Adrenal gland (tissue), 19 donors: ENCODE measurements at places on chromosomes 2 and 18.
A peak's percentile ranks its signal among the peaks of the same experiment; 100 is the strongest.

DNA sequence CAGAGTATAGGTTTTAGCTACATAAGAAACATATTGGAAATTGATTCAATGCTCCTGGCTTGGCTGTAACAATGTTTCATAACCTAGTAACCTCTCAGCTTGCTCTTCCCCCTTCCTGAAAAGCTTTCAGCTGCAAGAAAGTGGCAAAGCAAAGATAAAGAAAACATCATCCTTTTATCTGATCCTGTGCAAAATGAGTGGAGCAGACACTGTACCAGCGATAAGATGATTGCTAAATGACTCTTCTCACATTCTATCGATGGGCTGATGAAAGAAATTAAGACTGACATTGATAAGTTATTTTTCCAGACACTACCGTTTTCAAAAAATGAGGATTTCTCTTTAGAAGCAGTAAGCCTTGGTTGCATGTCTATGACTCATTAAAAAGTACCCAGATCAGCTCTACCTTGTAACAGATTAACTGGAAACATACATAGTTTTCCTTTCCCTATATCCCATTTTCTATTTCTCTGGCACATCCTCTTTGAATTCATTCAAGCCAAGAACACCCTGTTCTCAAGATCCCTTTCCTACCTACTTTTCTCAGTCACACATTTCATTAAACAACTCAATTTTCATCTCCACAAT is 87.1 kb upstream of the LYPD1 start:
- no peaks in the 10 kb centered on the region for H3K27me3 ChIP-seq
- DNase-seq = no peak

GRCh38 chr2:233359823-233360222 is 5.5 kb downstream of the DGKD start:
- no peak overlapping the region for H3K4me3 ChIP-seq
- H3K4me1 ChIP-seq = peaks cover 5% of the 10 kb centered on the region
- DNase-seq = no peak

GRCh38 chr2:221451862-221452788 is 120.0 kb downstream of the EPHA4 start:
- no peak overlapping the region for H3K27ac ChIP-seq
- no peaks in the 10 kb centered on the region for H3K4me1 ChIP-seq
- no peaks in the 10 kb centered on the region for H3K27me3 ChIP-seq

- DNase-seq = no peak
- no peaks in the 10 kb centered on the region for H3K36me3 ChIP-seq
- H3K27ac ChIP-seq = no peak overlapping the region
- no peaks in the 10 kb centered on the region for H3K27me3 ChIP-seq
- no peak overlapping the region for H3K4me3 ChIP-seq
- no peaks in the 10 kb centered on the region for H3K4me1 ChIP-seq
Observed at GRCh38 chr2:20415511-20415918, 31.4 kb upstream of the RHOB start.

DNA sequence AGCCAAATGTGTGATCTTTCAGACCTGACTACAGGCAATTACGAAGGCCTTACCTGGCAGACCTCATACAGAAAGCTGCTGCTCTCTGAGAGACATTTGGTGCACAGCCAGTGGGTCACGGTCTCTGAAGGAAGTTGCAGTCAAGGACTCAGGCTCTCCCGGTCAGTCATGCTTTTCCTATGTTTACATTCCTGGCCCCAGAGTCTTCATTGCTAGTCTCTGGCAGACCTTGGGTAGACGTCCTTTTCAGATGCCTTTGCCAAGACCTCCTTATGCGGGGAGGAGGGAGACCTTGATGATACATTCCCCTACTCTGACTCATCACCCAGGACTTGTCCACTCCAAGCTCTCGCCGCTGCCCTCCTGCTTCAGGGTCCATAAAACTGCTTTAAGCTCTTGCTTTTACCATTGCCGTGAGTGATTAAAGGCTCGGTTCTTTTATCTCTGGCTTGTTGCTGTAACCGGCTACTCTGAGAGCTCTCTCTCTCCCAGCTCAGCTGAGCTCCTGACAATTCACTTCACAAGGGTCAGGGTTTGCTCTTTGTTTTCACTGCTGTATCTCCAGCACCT is 62.0 kb upstream of the SLC35F5 start:
- no peak overlapping the region for H3K4me3 ChIP-seq
- peak; percentile 95 for DNase-seq
- peaks cover 25% of the 10 kb centered on the region for H3K4me1 ChIP-seq

GRCh38 chr2:173077506-173078177 is 2.0 kb downstream of the MAP3K20 start:
- H3K36me3 ChIP-seq = no peaks in the 10 kb centered on the region
- H3K4me1 ChIP-seq = peaks cover 7% of the 10 kb centered on the region
- peak overlapping the region; percentile 95 for H3K4me3 ChIP-seq
- DNase-seq = no peak
- H3K27ac ChIP-seq = no peak overlapping the region

DNA sequence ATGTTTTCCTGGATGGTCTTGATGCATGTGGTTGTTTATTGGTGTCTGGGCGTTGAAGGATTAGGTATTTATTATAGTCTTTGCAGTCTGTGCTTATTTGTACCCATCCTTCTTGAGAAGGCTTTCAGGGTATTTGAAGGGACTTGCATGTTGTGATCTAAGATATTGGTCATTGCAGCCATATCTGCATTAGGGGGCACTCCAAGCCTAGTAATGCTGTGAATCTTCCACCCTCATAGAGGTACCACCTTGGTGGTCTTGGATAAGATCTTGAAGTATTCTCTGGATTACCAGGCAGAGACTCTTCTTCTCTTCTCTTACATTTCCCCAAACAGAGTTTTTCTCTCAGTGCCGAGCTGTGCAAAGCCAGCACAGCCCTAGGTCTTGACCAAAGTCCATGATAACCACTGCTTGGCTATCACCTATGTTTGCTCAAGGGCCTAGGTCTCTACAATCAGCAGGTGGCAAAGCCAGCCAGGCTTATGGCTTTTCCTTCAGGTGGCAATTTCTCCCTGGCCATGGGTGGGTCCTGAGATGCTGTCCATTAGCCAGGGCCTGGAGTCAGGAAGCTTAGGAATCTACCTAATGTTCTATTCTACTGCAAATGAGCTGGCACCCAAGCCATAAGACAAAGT is 15.4 kb upstream of the PPP1R1C start:
- H3K4me1 ChIP-seq = no peaks in the 10 kb centered on the region
- H3K36me3 ChIP-seq = no peaks in the 10 kb centered on the region
- no peak overlapping the region for H3K27ac ChIP-seq

- H3K4me3 ChIP-seq = no peak overlapping the region
- no peaks in the 10 kb centered on the region for H3K4me1 ChIP-seq
- H3K27me3 ChIP-seq = no peaks in the 10 kb centered on the region
- no peaks in the 10 kb centered on the region for H3K36me3 ChIP-seq
- DNase-seq = no peak
Observed at GRCh38 chr2:219072741-219073250, 12.1 kb upstream of the IHH start.

DNA sequence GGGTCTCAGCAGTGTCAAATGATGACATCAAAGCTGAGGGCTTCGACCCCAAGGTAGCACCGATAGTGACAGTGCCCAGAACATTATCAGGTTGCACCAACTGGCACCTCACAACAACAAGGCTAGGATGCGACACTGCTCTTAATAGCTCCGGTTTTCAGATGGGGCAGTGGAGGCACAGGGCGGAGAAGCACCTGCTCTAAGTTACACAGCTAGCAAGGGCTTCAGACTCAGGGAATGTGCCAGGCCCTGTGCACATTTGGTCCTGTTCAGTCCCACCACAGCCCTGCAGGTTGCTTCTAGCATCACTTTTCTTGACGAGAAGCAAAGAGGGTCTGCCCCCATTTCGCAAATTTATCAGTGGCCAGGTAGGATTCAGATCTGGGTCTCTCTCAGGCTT is 74.1 kb downstream of the DGKD start:
- H3K27me3 ChIP-seq = no peaks in the 10 kb centered on the region
- no peaks in the 10 kb centered on the region for H3K36me3 ChIP-seq
- no peaks in the 10 kb centered on the region for H3K4me1 ChIP-seq
- H3K27ac ChIP-seq = no peak overlapping the region

GRCh38 chr2:127680706-127681287 is 5.5 kb upstream of the LIMS2 start:
- DNase-seq = no peak
- no peak overlapping the region for H3K27ac ChIP-seq
- H3K4me3 ChIP-seq = no peak overlapping the region

GRCh38 chr2:239246723-239247122 is 154.1 kb downstream of the HDAC4 start:
- H3K36me3 ChIP-seq = no peaks in the 10 kb centered on the region
- peak; percentile 88 for DNase-seq
- no peak overlapping the region for H3K4me3 ChIP-seq
- no peaks in the 10 kb centered on the region for H3K27me3 ChIP-seq

- H3K36me3 ChIP-seq = no peaks in the 10 kb centered on the region
- no peaks in the 10 kb centered on the region for H3K27me3 ChIP-seq
- no peak overlapping the region for H3K27ac ChIP-seq
- DNase-seq = no peak
Observed at GRCh38 chr2:169734169-169734847, 676 bp downstream of the KLHL23 start.

DNA sequence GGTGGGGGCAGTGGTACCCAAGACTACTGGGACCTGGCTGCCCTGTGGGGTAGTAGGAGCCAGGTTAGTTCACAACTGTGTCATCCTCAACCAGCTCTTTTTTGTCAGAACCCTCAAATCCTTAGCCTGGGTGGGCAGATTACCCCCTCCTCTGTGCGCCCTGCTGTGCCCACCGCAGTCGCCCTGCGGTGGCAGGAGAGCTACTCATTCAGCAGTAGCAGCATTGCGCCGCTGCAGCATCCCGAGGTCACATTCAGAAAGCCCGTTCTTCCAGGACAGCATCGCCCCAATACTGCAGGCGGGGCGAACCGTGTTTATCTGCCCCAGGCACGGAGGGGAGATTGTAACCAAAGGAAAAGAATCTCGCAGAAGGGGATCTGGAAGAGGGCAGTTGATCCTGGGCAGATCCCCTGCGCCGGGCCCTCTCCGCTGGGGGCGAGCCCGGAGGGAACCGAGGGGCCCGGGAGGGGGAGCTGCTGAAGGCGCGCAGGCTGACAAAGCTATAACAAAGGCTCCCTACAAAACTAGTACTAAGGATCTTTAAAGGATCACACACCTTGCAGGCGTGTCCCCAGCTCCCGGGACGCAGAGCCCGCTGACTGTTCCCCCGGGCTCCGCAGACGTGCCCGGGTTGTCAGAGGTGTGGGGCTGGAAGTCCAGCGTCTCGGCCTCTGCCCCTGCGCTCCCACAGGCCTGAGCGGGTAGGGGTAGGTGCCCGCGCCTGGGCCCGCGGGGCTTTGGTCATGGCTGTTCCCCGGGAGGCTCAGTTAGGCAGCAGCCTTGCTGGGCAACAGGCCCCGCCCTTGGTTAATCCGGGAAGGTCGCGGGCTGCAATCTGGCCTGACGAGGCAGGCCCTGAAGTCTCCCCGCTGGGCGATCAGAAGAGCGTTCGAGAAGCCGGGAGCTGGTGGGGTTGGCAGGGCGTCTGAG is 13.2 kb downstream of the POU3F3 start:
- H3K4me1 ChIP-seq = peaks cover under 1% of the 10 kb centered on the region
- H3K27ac ChIP-seq = no peak overlapping the region
- H3K27me3 ChIP-seq = peaks cover 81% of the 10 kb centered on the region
- DNase-seq = no peak

- no peak overlapping the region for H3K4me3 ChIP-seq
- DNase-seq = no peak
- no peaks in the 10 kb centered on the region for H3K4me1 ChIP-seq
- H3K36me3 ChIP-seq = no peaks in the 10 kb centered on the region
Observed at GRCh38 chr18:77035380-77036187, 97.0 kb downstream of the MBP start.

- no peak overlapping the region for H3K4me3 ChIP-seq
- no peak overlapping the region for H3K27ac ChIP-seq
- H3K36me3 ChIP-seq = no peaks in the 10 kb centered on the region
Observed at GRCh38 chr2:188117706-188118105, 174.0 kb upstream of the GULP1 start.

DNA sequence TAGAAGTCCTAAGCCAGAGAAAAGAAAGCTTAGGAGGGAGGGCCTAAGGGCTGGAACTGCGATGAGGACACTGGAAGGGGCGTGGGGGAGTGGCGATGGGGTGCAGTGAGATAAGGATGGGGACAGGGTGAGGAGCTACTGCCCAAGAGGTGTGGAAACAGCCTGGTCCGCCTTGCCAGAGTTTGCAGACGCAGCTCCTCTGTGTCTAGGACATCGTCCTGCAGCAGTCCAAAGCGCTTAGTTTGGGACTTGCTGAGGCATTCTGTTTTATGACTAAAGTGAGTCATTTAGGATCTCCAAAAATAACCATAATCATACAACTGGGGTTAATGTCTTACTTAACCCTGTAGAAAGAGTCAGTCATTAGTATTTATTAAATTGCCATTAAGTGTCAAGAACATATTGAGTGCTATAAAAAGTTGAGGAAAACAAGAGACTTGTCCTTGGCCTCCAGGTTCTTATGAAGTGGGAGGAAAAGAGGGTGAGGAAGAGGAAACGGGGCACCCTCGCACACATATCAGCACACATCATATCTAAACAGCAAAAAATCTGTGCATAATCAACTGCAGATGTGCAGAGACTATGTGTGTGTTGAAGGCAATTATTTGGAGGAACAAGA is 74.8 kb downstream of the CDK15 start:
- H3K27me3 ChIP-seq = no peaks in the 10 kb centered on the region
- no peak for DNase-seq
- H3K4me3 ChIP-seq = no peak overlapping the region
- no peaks in the 10 kb centered on the region for H3K36me3 ChIP-seq

DNA sequence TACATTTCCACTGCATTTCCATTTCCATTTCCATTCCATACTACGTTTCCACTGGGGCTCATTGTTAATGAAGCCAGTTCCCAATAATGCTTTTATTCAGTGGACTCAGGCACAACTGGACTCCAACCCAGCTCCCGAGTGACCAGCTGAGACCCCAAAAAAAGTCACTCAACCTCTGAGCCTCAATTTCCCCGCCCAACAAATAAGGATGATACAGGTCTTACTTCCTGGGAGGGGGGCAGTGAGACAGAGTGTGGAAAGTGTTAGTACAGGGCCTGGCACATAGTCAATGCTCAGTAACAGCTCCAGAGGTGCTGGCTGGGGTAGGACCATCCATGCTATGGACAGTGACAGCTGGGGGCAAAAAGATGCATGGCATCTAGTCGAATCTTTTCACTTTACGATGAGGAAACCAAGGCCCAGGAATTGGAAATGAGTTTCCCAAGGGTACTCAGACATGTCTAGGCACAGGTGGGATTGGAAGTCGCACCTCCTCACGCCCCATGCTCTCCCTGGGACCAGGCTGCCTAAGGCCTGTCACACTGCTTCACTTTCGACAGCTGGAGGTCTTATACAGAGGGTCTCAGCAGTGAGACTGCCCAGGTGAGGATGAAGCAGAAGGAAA is 226.5 kb downstream of the ANAPC1 start:
- no peaks in the 10 kb centered on the region for H3K36me3 ChIP-seq
- DNase-seq = no peak
- no peaks in the 10 kb centered on the region for H3K27me3 ChIP-seq
- H3K4me3 ChIP-seq = no peak overlapping the region
- no peak overlapping the region for H3K27ac ChIP-seq

- no peak for DNase-seq
- no peaks in the 10 kb centered on the region for H3K36me3 ChIP-seq
- H3K4me3 ChIP-seq = no peak overlapping the region
- no peaks in the 10 kb centered on the region for H3K27me3 ChIP-seq
Observed at GRCh38 chr2:11030909-11031308, 119.2 kb downstream of the KCNF1 start.

- DNase-seq = no peak
- H3K36me3 ChIP-seq = no peaks in the 10 kb centered on the region
- H3K27ac ChIP-seq = no peak overlapping the region
- H3K4me1 ChIP-seq = peaks cover 15% of the 10 kb centered on the region
Observed at GRCh38 chr2:229660951-229661350, 53.4 kb downstream of the DNER start.

GRCh38 chr2:10493634-10494281 is 45.6 kb upstream of the ODC1 start:
- H3K4me3 ChIP-seq = no peak overlapping the region
- H3K27ac ChIP-seq = no peak overlapping the region
- no peaks in the 10 kb centered on the region for H3K36me3 ChIP-seq
- no peaks in the 10 kb centered on the region for H3K4me1 ChIP-seq
